Uterus (tissue), 4 donors: ENCODE measurements at places on chromosomes 6 and 20. TPM values are rescaled to one million over a fixed set of nuclear protein-coding genes. Genes with fewer than 3 reads are reported as not detected.

- no peak for DNase-seq
Measured at GRCh38 chr6:21396313-21396712, 197.2 kb upstream of the SOX4 start.

DNA sequence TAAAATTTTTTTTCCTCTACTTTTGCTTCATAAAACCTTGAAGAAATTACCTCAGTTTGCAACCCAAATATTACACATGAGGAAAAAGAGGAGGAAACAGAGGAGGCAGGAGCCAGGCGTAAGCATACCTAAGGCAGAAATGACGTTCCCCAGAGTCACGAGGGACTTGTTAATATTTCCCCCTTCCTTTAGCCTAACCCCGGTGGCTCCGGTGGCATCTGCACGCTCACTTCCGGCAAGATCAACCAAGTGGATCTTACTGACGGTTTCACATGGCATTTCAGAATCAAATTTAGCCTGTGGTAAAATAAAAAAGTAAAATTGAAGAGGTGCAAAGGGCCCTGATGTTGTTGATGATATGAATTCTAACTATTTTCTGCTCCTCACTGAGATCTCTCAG, 67.4 kb downstream of the KIF16B start:
- no peak for DNase-seq

DNA sequence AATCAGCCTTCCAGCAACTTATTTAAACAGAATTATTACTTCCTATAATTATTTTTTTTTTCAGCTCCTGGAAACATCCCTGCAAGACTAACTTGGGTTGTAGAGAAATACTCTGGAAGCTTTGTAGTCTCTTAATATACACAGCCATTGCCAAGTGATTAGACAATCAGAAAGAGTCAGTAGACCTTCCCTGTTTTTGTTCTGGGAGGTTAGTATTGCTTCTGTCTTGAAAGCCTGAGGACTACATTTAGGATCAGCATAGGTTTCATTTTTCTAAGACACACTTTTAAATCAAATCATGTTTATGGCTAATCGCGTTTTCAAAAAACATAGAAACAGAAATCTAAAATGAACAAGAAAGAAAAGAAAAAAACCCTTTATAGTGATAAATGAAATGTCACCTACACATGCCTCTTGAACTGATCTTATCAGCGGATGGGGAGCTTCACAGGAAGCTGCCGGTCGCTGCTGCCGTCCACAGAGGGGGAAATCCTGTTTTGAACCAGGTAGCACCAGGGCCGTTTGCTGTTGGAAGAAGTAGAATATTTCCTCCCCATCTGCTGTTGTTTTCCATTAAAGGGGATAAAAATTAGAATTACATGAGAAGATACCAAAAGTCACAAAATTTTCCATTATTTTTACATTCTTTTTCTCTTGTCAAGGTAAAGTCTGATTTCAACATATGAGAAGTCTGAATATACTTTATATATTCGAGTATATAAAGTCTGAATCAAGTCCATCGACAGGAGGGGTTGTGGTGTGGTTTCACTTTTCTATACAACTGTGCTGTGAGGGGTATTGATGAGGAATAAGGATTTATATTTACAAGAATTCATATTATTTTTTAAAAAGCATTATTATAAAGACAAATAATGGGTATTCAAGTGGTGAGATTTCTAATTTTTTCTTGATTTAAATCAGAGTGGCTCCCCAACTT, 94.6 kb downstream of the ARMC2 start:
- DNase-seq = no peak

GRCh38 chr6:14059791-14060436, 57.7 kb upstream of the CD83 start:
- DNase-seq = no peak

DNA sequence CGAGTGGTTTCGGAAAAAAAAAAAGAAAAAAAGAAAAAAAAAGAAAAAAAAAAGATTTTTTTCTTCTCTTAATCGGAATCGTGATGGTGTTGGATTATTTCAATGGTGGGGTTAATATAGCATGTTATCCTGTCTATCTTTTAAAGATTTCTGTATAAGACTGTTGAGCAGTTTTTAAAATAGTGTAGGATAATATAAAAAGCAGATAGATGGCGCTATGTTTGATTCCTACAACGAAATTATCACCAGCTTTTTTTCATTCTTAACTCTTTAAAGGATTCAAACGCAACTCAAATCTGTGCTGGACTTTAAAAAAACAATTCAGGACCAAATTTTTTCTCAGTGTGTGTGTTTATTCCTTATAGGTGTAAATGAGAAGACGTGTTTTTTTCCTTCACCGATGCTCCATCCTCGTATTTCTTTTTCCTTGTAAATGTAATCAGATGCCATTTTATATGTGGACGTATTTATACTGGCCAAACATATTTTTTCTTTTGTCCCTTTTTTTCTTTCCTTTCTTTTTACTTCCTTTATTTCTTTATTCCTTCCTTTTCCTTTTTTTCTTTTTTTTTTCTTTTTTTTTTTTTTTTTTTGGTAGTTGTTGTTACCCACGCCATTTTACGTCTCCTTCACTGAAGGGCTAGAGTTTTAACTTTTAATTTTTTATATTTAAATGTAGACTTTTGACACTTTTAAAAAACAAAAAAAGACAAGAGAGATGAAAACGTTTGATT, 3.6 kb downstream of the SOX4 start:
- DNase-seq = no peak

- no peak for DNase-seq
Measured at GRCh38 chr6:89244241-89244985, 27.3 kb upstream of the GABRR1 start.

- no peak for DNase-seq
Measured at GRCh38 chr6:170454512-170455285, 98.4 kb downstream of the PSMB1 start.

- no peak for DNase-seq
Measured at GRCh38 chr6:167090171-167090570, 32.7 kb upstream of the CCR6 start.

GRCh38 chr6:75145976-75146375, 59.9 kb downstream of the COL12A1 start:
- DNase-seq = no peak

DNA sequence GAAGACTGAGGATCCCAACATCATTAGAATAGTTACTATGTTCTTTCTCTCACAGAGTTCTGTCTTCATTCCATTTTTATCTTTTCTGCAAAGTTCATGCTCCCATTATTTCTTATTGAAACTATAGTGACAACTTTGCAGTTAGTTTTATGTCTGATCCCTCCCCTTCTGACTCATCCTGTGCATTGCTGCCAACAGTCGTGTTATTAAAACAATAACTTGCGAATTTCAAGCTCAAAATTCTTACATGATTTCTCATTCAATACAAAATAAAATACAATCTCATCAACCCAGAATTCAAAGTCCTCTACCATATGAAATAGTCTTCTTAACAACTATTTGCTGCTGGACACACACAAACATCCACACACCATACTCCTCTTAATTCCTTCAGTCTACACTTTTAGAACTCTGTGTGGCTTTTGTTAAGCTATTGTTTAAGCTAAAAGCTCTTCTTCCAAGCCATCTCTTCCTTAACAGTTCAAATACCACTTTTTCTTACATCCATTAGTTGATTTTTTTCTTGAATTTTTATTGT, 261.4 kb upstream of the IRAK1BP1 start:
- no peak for DNase-seq

- DNase-seq = no peak
Measured at GRCh38 chr6:116144605-116145004, 18.7 kb upstream of the COL10A1 start.

- DNase-seq = no peak
Measured at GRCh38 chr6:13124131-13124530, 204.2 kb downstream of the TBC1D7 start.

DNA sequence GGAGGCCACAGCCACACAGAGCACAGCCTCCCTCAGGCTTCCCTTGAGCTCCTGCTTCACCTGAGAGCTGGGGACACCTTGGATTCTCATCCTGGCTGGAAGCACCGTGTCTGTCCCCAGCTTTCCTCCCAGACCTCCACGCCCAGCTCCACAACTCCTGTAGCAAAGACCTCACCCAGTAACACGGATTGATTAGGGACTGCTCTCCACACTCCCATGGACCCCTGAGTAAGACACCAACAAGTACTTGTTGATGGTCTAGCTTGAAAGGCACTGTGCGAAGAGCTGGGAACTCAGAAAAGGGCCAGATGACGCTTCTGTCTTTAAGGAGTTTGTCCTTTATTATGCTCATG, 109.6 kb downstream of the DLL1 start:
- DNase-seq = no peak

Gene SGK2
- total RNA-seq = 5.9 TPM

Gene POPDC3
- total RNA-seq = not detected

Gene DEFB124
- total RNA-seq = 3.2 TPM

Gene RSPO3
- 23.5 TPM for total RNA-seq

Gene PARD6B
- total RNA-seq = 13.2 TPM

Gene VSTM2L
- 0.29 TPM for total RNA-seq

Gene EDN1
- 4.4 TPM for total RNA-seq

Gene ID1
- 477 TPM for total RNA-seq

Gene GMPR
- total RNA-seq = 18.2 TPM

Gene RNF39
- 0.21 TPM for total RNA-seq

Gene IDH3B
- total RNA-seq = 85.8 TPM

Gene OPRM1
- not detected for total RNA-seq

Gene PRR18
- not detected for total RNA-seq
